ENCODE measurements at places on chromosomes 7 and 10.
A peak's percentile ranks its signal among the peaks of the same experiment; 100 is the strongest.

DNA sequence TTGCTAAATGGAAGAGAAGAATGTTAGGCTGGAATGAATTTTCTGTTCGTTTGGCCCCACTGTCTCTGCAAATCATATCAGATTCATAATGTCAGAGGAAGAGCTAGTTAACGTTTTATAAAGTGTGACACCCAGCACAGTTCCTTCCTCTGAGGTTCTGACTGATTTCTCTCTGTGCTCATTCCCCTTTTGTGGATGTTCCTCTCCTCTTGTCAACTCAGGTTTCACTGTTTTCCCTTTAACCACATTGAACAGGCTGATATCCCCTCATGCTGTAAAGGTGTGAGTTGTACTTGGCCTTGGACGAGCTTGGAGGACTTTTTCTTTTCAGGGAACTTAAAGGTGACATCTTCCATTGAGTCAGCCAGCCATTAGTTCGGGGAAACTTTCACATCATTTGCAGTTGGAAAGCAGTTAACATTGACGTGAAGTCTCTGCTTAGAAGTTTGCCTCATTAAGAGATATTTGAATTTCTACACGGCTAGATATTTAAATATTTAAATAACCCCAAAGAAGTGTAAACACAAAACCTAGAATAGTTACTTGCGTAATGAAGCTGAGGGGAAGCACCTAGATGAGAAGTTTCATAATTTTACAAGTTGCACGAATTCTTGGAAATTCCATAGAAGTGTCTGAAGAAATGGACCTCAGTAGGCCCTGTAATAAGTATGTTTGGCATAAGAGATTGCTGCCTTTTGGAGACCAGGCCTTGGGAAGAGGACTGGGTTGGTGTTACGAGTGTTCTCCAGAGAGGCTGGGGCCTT is 101.5 kb upstream of the EGR2 start:
- DNase-seq = no peak

DNA sequence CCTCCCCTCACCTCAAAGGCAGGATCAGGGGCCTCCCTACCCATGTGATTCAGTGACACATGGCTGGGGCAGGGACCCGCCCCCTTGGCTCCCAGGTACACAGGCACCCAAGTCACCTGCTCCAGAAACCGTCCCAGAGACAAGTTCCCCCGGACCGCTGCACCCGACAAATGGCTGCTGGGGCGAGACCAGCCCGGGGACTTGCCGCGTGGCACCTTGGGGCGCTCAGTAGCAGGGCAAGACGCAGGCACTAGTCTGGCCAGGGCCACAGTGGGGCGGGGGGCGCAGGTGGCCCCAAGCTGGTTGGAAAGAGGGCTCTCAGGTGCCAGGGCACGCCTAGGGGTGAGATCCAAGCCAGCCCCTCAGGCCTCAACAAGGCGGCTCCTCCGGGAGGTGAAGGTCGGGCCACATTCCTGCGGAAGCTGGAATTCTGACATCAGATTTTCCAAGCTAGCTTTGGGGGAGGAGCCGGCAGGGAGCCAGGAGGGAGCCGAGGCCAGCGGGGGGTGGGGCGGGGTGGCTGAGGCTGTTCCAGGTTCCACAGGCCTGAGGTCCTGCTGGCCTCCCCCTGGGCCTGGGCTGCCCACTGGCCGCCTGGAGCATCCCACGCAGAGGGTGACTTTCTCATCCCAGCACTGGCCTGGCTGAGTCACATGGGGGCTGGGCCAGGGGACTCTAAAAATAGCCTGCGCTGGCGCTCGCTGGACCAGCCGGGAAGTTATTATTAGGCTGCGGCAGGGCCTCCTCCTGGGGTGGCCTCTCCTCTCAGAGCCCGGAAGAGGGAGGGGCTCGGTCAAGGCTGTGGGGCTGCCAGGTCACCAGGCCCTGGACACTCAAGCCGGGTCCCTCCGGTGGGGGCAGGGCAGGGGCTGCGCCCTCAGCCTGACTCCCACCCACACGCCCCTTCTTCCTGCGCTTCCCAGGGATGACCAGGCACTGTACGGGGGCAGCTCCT is 20.5 kb upstream of the INPP5A start:
- peak; percentile 21 for DNase-seq

GRCh38 chr10:105354010-105354409 is 712.9 kb downstream of the SORCS3 start:
- no peak for DNase-seq

DNA sequence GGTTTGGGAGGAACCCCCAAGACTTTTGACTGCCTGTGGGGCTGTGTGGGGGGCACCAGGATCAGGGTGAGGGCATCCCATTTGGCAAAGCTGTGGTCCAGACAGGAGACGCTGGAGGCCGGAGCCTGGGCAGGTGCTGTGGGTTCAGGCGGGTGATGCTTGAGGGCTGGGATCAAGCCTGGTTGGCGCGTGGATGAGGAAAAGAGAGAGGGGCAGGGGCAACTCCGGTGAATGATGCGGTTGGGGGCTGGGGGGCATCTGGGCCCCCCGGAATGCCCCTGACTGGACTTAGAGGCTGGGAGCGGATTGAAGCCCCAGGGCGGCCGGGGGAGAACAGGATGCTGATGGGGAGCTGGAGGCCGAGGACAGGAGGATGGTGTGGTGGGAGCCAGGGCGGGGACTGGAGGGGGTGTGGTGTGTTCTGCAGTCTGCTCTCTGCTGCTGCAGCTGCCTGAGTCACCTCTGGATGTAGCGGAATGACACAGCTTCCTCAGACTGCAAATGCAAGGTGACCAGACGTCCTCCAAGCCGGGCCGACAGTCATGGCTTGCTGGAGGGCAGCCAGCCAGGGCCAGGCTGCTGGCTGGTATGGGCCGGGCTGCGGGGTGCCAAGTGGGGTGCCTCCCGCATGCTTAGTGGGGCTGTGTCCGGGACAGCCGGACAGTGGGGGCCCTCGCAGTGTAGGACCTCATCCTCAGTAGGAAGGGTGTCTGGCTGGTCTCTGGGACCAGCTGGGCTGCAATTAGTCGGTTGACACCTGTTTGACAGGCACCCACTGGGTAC is 3.2 kb downstream of the MAFK start:
- DNase-seq = no peak

DNA sequence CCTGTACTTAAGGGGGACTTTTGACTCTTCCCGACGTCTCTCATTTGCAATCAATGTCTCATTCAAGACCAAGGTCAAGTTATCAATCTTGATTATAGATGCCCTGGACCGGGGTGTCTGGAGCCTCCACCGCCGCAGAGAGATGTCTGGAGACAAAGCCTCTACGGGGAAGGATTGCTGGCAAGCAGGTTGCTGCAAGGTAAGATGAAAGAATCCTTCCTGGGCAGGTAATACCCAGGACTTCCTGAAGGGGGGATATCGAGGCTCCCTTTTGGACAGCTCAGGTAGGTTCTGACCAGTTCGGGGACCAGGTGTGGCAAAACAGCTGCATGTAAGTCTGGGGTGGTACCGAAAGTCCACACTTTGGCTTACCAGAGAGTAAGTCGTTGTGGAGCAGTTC is 12.5 kb upstream of the CUX1 start:
- no peak for DNase-seq

- no peak for DNase-seq
Measured at GRCh38 chr7:134920026-134920753, 66.1 kb upstream of the AGBL3 start.

GRCh38 chr10:33509231-33509831 is 174.9 kb upstream of the NRP1 start:
- DNase-seq = no peak

GRCh38 chr7:2782565-2782964 is 61.5 kb downstream of the GNA12 start:
- DNase-seq = no peak

DNA sequence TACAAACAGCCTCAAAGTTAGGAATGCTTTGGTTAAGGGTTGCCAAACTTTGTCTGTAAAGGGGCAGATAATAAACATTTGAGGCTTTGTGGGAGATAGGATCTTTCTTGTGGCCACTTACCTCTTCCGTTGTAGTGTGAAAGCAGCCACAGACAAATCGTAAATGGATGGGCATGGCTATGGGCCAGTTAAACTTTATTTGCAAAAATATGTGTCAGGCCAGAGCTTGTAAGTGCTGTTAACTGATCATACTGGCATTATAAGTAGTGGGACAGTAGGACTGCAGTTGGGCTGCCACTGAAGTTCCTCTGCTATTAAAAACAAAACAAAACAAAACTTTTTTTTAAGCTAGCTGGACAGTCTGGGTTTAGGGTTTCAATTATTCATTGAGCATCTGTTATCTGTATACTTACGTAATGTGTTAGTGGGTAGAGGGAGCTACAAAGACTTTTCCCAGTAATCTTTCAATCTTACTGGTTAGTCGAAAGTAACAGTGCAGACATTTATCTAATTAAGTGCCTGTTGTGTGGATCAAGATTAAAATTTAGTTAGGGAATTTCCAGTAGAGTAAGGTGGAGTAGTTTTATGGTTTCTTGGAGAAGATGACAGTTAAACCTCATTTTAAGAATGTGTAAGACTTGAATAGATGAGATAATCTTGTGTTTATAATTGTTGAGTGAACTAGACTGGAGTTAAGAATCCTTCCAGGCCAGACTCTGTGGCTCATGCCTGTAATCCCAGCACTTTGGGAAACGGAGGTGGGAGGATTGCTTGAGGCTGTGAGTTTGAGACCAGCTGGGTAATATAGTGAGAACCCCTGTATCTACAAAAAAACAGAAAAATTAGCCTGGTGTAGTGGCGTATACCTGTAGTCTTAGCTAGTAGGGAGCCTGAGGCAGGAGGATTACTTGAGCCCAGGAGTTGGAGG is 100.1 kb downstream of the BTRC start:
- DNase-seq = no peak

DNA sequence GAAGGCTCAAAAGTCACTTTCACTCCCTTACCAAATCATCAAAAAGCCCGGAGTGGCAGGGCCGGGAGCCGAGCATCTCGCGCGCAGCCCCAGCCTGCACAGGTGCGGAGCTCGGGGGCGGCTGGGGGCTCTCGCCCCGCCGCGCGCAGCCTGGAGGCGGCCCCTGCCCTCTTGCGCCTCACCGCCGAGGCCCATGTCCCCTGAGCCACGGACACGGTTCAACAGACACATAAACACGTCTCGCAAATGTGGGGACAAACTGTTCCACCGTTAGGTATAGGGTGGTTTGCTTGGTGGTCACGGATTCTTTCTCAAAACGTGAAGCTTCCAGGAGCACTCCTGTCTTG is 700 bp downstream of the GSAP start:
- no peak for DNase-seq

Data from activated CD4-positive, CD25-positive, alpha-beta regulatory T cell treated with anti-CD3 and anti-CD28 coated beads, Interleukin-2, amount 50 U/mL, for 72 hours (primary cell).